Kidney epithelial cell (primary cell): ENCODE measurements at places on chromosomes 5 and 9. TPM values are rescaled to one million over a fixed set of nuclear protein-coding genes. Genes with fewer than 3 reads are reported as not detected.

The TCF7 gene
- total RNA-seq: 3.6 and 4.8 TPM in 2 replicates

The STING1 gene
- total RNA-seq: 15.5 and 17.5 TPM in 2 replicates

The ITK gene
- not detected in 2 replicates for total RNA-seq

The BTNL8 gene
- total RNA-seq: not detected in 2 replicates

The CNTNAP3B gene
- total RNA-seq: 4.9 and 6.3 TPM in 2 replicates

The GABRP gene
- 0.14 and 0.50 TPM in 2 replicates for total RNA-seq

The PCDHA13 gene
- 0.21 TPM in 1 of 2 replicates, not detected in the other for total RNA-seq

The KIF4B gene
- not detected in 2 replicates for total RNA-seq

The LMNB1 gene
- total RNA-seq: 26.5 and 39.1 TPM in 2 replicates

The TLX3 gene
- total RNA-seq: 0.14 and 0.58 TPM in 2 replicates

The IFNA2 gene
- not detected in 2 replicates for total RNA-seq

The REEP2 gene
- 34.7 and 40.2 TPM in 2 replicates for total RNA-seq

The PCDHGA5 gene
- 0.58 and 1.5 TPM in 2 replicates for total RNA-seq

The CDO1 gene
- total RNA-seq: 9.7 and 11.7 TPM in 2 replicates

The CCNO gene
- 1.3 and 3.9 TPM in 2 replicates for total RNA-seq

The HMMR gene
- 7.1 and 11.2 TPM in 2 replicates for total RNA-seq
